ENCODE measurements at places on chromosomes 13 and 19.

DNA sequence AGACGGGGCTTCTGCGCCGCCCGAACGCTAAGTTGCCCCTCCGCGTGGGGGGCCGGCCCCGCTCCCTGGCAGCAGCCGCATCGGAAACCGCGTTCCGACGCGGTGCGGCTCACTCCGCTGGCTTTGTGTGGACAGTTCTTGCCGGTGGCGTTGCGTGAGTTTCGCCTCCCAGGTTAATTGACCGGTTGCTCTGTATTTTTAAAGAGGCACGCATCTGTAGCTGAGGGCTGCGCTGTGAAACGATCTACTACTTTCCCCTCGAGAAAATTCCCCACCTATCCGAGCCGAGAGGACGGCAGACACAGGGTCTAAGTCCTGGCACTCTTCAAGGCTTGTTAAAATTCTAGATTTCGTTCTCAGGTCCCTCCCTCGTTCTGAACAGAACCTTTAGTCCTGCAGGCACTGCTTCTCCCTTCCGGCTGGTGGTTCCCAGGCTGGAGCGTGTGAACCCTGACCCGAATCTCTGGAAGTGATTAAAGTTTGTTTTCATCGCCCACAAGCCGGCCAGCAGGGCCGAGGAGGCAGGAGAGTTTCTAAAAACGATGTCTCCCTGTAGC, 933 bp downstream of the ARHGEF7 start:
- DNase-seq: no peak

- DNase-seq: peak; percentile 30
These were observed 186.3 kb downstream of the TDRD3 start for GRCh38 chr13:60583196-60583888.

- DNase-seq: no peak
These were observed 1390.5 kb downstream of the EFNB2 start for GRCh38 chr13:105144936-105145335.

DNA sequence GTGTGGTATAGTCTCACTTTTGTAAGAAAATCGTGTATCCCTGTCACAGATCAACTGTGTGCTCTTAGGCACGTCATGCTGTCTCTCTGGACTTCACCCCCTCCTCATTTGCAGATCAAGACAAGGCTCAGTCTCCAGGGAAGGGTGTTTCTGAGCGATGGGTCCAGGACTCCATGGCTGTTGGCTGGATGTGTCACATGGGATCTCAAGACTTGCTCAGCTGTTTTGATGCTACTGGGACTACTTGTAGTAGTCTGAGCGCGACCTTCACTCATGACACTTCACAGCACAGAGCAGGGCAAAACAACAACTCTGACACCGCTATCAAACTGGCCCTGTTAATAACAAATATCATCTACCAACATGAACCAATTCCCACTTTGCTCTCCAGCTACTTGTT, 36.2 kb downstream of the SMAD9 start:
- no peak for DNase-seq

DNA sequence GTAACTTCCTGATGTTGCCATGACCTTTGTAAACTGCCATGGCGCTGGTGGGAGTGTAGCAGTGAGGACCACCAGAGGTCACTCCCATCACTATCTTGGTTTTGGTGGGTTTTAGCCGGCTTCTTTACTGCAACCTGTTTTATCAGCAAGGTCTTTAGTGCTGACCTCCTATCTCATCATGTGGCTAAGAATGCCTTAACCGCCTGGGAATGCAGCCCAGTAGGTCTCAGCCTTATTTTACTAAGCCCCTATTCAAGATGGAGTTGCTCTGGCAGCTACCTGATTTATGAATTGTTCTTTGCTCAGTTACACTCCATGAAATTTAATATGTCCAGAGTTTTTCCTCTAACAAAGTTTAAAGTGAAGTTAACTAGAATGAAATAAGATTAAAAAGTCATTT, 4.6 kb upstream of the EPS15L1 start:
- no peak for DNase-seq

- DNase-seq: no peak
These were observed 8.0 kb downstream of the EPSTI1 start for GRCh38 chr13:42984026-42984425.

- DNase-seq: no peak
These were observed 6.6 kb upstream of the C1QTNF9B start for GRCh38 chr13:23903906-23904280.
